NCI-H1930 (cell line): ENCODE measurements at places on chromosomes 1 and 21.

- DNase-seq = no peak
These were observed 10.9 kb upstream of the GOLT1A start for GRCh38 chr1:204224655-204225054.

GRCh38 chr1:206636671-206637070, 1.3 kb downstream of the DYRK3 start:
- no peak for DNase-seq

DNA sequence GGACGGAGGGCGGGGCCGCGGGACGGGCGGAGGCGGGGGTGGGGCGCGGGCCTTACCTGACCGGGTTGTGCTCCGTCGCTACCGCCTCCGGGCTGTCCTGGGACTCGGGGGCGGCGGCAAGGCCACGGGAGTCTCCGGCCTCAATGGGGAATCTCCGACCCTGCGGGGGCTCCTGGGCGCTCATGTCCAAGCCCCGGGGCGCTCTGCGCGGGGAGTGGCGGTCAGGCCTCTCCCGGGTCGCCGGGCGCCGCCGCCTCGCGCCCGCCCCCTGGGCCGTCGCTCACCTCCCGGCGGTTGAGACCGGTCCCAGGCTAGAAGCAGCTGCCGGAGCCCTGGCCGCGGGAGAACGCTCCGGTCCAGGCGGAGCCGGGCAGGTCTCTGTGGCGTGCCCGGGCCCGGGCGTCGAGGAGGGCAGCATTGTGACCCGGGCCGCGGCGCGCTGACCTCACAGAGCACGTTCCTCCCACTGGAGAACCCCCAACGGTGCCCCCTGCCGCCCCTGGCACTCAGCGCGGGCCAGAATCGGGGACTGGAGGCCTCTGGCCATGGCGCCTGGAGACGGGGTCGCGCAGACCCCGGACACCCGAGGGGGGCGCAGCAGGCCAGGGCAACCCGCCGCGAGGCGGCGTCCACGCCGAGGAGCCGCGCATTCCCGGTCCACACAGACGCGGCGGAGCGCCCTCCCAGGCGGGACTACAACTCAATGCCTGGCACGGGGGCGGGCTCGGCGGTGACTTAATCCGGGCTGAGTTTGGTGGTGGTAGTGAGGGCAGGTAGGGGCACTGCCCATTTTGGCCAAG, 411 bp downstream of the FAM229A start:
- DNase-seq = peak; percentile 73

GRCh38 chr21:35779690-35780570, 280.4 kb downstream of the SETD4 start:
- DNase-seq = peak; percentile 36

DNA sequence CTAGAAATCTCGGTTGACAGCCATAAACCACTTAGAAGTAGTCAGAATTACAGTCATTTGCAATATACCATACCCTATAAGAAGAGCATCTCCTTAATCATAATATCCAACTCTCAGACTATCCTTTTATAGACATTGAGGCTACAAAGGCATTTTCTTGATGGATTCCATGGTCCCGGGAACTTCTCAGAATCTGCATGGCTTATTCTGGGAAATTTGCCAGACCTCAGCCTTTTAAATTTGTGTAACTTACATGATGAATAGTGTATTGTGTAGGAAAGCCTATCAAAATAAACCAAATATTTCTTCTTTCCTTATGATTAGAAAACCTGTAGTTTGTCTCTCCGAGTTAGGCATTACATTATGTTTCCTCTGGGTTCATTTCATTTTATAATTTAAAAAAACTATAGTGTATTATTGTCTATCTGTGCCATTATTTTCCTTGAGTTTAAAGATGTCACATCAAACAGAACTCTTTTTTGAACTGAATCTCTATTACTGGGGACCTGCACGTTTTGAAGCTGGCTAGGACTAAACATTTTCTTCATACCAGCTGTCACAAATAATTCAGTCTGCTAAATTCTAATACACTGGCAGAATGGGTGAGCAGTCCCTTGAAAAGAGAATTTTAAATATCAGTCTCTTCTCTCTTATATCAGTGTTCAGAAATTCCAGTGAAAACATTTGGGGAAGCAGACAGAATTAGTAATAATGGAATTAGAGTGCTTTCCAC, 102.9 kb downstream of the GABPA start:
- no peak for DNase-seq

DNA sequence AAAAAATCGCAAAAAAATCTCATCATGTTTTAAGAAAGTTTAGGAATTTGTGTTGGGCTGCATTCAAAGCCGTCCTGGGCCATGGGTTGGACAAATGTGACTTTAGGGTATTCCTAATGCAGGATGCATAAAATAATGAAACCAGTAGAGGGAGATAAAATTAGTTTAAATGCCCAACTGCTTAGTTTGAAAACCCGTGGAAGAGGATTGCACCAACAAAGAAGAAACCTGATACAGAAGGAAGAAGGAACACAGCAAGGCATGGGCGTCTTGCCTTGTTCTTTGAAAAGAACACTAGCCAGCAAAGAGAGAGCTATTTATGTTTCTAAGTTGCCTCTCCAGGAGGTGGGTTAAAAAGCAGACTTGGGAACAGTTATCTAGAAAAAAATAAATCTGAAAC, 37.9 kb downstream of the WDR3 start:
- no peak for DNase-seq

DNA sequence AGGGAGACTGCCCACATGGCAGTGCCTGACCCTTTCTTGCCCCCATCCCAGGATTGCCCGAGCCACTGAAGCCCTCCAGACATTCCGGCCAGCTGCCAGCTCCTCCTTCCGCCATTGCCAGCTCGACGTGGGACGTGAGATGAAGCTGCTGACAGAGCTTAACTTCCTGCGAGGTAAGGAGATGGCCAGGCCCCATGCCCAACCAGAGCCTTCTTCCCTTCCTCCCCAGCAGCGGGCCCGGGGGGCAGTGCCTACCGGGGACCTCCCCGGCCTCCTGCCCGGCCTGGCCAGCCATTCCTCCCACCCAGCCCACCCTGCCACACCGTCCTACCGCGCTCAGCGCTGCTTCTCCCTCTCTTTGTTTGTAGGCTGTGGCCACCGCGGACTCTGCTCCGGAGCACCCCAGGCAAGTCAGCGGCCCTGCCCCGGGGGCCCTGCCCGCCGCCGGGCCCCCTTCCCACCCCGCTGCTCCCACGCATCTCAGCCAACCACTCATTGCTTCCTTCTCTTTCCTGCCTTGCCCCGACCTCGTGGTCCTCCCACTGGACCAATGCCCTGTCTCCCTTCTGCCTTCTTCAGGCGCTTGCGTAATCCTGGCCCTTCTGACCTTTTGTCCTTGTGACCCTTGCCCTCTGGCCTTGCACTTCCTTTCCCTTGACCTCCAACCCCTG, 4.9 kb downstream of the TRIM46 start:
- no peak for DNase-seq

DNA sequence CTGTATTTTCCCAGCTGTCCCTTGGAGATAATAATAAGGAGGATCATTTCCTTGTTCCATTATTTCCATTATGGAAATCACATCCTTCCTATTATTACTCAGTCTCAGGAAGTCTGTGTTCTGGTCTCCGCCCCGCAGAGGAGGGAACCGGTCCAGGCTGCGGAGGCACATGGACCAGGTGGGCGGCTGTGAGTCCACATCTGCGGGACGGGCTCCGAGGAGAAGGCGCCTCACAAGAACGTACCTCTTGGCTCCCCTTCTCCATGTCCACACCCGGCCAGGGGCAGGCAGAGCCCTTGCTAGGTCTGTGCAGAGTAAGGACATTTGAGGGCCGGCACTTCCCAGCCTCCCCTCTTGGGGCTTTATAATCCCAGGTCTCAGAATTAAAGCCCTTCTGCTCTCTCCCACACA, 14.6 kb downstream of the RAB7B start:
- DNase-seq = no peak

DNA sequence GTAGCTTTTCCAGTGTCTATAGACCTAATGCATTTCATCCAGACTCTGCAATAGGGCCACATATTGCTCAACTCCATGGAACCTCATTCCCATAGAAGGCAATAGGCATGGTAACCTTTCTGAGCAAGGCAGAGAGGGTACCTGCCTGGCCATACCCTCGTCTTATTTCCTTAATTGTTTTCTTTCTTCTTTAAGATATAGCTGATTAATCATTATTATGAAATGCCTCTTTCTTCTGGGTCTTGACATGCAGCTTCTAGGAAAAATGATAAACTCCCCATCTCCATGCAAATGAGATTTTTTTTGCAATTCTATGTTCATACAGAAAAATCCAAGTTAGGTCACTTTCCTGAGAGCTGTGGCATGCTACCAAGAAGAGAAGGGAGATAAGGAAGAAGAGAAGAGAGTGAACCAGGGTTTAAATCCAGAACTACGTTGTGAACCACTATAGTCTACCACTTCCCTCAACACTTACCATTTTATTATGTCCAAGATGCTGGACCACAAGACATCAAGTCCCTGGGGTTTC, 33.0 kb upstream of the IL20 start:
- no peak for DNase-seq

- DNase-seq = no peak
These were observed 465.7 kb downstream of the USP25 start for GRCh38 chr21:16195538-16195910.

DNA sequence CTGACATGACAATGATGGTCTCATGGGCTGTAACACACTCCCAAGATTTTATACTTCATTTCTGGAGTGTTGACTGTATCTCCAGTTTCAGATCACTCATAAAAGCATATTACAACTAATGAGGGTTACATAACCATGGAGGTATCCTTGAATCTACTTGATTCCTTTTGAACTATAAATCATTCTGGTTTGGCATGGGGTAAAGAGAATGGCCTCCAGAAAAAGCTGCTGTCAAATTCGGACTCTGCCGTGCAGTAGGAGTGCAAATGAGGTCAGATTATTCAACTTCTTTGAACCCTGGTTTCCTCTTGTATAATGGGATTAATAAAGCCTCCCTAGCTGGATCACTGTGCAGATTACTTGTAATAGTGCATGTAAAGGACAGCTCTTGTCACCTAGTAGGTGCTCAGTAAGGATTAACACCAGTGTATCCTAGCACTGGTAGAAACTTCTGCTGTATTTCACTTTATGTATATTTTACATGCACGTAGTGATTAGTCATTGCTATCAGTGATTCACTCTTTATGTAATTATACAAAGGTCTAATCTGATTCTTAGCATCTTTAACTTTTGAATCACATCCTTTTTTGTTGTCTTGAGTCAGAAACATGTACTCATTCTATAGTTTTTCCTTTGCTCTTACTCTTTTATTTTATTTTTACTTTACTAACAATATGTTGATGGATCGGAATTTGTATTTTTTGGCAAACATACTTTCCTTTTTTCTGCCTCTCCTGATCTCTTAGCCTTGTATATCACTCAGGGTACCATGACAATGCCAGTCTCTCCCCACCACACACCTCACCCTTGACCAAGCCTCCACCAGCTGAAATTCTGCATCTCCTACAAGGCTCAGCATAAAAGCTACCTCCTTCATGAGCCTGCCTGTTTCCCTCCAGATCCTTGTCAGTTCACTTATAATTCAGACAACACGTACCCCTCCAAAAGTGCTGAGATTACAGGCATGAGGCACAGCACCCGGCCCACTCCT, 3.2 kb downstream of the LRRC8C start:
- no peak for DNase-seq

DNA sequence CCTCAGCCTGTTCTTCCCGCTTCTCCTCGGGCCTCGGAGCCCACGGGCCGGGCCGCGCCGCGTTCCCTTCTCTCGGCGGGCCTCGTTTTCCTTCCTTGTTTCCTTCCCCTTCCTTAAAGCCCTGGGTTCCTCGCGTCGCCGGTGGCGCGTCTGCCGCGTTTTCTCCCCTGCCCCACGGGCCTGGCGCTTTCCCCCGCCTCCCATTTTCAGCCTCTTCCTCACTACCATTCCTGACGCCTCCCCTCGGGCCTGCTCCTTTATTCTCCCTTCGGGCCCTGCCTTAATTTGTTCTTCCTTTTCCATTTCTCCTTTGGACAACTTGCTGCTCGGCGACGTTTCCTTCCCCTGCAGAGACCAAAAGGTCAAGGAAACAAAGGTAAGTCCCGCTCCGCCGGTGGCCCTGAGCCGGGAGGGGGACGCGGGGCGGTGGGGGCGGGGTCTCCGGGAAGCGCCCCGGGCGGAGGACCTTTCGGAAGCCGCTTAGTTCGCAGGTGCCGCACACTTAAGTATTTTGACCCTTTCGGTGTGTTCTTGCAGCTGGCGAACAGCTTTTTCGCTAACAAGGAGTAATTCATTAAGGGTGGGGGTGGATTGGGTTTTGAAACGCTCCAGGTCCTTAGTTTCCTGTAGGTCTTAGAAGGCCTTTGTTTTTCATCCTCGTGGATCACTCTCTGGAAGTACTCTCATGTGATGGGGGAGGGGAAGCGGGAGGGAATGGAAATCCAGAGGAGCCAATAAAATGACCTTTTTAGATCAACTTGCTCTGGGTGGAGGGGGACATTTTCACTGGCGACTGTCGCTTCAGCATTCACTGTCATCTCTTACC, 780 bp downstream of the YTHDF2 start:
- DNase-seq = peak; percentile 35

- no peak for DNase-seq
These were observed 118.1 kb upstream of the GADD45A start for GRCh38 chr1:67566803-67567377.

GRCh38 chr1:235056937-235057336, 71.7 kb downstream of the TOMM20 start:
- no peak for DNase-seq

GRCh38 chr1:238592621-238593020, 701.9 kb upstream of the ZP4 start:
- no peak for DNase-seq

DNA sequence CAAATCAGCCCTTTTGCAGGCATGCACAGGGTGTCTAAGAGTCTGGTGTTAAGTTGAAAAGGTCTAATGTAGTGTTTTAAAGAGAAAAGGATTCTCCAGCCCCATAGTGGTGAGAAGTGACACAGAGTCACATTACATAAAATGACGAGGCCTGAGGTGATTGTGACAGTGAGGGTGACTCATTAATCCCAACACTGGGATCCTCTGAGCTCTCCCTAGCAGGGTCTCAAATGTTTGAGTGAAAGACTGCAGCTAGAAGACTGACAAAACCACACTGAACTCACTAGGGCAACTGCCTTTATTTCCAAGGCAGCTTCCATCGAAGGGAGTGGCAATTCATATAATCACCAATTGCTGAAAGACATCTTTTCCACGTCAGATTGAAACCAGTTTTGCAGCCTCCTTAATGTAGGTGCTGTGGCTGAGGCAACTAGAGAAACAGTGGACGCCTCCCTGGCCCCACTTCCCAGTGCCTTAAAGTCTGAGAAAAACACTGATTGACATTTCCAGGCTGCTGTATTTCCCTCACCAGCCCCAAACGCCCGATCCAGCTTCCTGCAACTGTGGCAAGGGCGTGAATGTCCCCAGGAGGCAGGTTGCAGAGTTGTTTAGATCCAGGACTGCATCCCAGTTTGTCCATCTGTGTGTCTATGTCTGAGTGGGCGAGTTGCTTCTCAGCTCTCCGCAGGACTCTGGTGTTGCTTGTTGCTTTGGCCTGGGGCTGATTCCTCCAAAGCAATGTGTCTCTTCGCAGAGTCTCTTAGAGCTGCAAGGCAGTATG, 81.4 kb downstream of the RUNX1 start:
- DNase-seq = no peak
